ENCODE measurements at places on chromosomes 6 and 20.

DNA sequence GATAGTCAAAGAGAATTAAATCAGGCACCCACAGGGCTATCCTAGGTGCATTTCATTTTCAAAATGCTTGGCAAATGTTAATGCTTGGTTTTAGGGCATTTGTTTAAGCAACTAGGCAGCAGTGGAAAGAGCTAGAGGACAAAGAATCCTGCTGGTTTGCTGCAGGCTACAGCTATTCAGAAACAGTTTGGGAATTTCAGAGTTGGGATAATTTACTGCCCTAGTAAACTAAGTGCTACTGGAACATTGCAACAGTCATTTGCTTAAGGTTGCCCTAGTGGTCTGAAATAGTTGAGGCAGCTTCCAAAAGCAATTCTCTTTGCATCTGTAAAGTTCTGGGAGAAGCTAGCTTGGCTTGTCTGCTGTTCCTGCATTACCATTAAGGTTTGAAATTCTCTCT is 312.7 kb downstream of the LAMA2 start:
- DNase-seq = no peak

DNA sequence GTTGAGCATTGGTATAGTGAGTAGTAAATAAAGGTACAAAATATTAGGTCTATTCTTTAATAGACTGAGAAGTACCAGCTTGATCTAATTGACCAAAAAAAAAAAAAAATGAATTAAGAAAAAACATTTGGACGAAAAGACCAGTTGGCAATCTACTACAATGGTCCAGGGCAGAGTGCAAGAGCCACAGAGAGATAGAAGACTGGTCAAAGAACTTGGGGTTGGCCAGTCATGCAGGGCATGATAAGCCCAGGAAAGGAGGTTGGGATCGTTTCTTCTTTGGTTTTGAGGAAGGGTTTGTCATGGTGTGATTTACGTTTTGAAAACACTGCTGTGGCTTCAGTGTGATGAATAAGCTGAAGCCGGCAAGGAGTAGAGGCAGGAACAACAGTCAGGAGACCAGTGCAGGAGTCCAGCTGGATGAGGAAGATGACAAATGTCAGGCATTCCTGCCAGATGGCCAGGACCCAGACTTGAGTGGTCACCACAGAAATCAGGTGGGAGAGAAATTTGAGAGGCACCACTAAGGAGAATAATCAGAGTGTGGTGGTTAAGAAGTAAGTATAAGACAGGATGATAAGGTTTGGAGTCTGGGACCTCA is 14.0 kb downstream of the SMLR1 start:
- no peak for DNase-seq

GRCh38 chr6:169251822-169252504 is 1.7 kb downstream of the THBS2 start:
- DNase-seq = no peak

GRCh38 chr6:81263531-81264168 is 488.8 kb downstream of the TENT5A start:
- DNase-seq = no peak

DNA sequence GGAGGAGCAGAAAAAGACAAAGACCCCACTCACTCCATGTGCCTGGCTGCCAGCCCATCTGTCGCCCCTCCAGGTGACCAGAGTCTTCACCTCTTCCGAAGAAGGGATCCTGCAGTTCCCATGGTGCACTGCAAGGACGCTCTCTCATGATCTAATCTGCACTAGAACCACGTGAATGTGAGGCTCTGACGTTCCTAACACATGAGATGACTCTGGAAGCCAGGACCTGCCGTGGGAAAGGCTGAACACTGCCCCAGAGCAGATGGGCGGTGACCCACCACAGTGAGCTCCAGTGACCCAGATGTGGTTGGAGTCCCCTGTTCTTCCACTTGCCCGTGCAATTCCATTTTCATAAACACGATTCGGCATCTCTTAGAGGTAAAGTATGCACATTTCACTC is 39.6 kb upstream of the PDE10A start:
- DNase-seq = no peak

DNA sequence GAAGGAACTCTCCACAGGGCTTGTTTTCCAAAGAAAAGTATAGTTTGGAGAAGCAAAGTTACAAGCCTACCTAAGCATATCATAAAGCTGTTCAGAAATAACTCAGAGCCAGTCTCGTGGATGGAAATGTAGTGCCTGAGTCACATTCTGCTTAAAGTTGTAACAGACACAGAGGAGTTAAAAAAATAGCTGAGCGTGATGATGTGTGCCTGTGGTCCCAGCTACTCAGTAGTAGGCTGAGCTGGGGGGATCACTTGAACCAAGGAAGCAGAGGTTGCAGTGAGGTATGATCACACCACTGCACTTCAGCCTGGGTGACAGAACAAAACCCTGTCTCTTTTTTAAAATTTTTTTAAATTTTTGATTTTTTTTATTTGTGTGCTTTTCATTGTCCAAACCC is 6.6 kb downstream of the ALDH5A1 start:
- DNase-seq = no peak

GRCh38 chr6:41728073-41728936 is 7.1 kb downstream of the TFEB start:
- no peak for DNase-seq

DNA sequence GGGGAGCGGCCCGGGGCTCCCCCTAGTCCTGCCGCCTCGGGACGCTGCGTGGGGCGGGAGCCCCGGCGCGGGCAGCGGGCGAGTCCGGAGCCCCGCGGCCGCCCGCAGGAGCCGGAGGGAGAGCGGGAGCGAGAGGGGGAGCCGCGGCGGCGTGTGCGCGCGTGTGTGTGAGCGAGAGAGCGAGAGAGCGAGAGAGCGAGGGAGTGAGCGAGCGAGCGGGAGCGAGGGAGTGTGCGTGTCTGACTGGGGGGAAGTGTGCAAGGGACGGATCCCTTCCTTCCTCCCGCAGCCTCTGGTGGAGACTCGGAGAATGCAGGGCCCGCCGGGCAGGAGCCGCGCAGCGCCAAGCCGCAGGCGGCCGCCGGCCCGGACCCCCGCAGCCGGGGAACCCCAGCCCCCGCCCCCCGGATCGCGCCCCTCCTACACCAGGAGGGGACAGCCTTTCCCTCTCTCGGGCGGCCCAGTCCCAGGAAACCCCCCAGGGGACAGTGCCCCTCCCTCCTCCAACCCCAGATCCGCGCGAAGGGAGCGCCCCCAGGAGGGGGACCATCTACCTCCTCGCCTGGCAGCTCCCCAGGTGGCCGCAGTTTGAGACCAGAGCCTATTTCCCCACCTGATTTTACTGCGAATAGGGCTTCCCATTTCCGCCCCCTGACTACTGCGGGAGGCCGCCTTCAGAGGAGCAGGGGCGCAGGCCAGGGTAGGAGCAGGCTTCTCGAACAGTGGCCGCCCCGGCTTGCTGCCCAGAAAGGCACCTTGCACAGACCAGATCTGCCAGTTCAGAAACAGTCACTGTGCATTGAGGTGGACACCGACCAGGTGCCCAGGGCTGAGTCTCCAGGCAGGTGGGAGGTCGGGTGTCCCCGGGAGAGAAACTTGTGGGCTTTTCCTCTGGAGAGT is at the start of gene CDH22:
Gene CDH22 (minus strand): TSS at position 241 of the 900 bp plus-strand sequence. CDS start 57,204 bp downstream, outside the sequence.
- DNase-seq = peak; percentile 12

- DNase-seq = no peak
These were observed 81.2 kb downstream of the THBS2 start for GRCh38 chr6:169172456-169172855.

DNA sequence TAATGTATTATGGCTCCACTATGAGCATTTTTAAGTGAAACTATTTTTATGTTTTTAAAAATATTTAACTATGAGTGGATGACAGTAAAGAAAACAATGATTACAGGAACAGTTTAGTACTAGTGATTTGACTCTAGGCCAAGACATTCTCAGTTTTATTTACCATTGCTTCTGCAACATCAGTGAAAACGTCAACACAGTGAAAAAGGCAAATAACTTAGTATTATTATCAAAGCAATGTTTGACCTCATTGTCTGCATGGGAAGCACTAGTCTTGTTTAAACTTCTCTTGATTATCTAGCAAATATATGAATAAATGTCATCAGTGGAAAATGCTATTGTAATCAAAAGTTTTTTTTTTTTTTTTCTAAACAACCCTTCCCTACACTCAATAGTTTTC is 165.0 kb downstream of the HTR1B start:
- DNase-seq = no peak

DNA sequence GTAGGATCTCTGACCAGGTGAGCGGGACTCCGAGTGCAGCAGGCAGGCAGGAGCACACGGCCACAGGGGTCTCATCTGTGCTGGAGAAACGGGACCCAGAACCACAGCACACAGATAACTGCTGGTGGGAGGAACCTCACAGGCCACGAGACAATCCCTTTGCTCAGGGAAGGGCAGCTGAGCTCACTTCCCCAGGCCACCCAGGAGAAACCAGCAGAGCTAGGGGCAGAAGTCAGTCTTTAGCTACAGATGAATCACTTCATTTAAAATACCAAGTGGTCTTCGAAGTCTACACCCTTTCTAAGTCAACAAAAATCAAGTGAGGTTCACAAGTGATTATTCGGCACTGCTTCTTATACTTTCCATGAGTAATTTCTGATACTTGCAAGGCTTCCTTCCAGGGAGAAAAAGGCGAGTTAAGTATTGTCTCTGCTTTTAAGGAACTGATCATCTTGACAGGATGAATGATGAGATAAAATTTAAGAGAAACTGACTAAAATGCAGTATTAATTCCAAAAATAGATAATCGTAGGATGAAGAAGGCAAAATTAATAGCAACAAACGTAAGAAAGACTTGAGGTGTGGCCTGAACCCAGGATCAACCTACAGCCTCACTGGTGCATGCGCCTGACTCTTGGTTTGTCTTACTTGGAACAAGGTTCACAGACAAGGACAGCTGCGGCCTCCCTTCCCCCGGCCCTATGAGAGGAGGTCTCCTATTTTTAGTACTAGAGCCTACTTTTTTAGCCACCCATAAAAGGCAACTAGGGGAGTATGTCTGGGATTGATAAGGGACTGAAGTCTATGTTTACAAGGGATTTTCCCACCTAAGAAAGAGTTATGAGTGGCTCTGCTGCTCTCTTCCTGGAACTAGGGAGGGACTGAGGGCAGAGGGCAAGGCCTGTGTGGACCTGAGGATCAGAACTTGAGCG is 233.6 kb downstream of the TTLL2 start:
- no peak for DNase-seq

DNA sequence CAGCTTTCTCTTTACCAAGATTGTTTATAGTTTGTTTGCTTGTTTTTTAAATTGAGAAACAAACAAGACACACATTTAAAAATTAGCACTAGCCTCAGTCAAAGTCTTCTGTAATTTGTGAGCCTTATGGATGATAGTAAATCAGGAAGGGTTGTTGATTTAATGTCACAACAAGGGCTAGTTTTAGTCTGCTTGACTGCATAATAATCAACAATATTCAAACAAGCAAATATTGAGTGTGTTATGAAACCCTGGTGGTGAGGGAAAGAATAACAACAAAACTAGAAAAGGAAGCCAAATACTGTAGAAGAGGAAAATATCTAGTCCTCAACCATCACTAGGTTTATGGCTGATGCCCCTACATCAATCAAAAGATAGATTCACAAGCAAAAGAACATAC is 228.6 kb downstream of the TBC1D7 start:
- no peak for DNase-seq

GRCh38 chr6:88449770-88450169 is 283.6 kb upstream of the CNR1 start:
- peak; percentile 34 for DNase-seq

GRCh38 chr6:153312634-153313033 is 181.6 kb upstream of the RGS17 start:
- DNase-seq = peak; percentile 37

DNA sequence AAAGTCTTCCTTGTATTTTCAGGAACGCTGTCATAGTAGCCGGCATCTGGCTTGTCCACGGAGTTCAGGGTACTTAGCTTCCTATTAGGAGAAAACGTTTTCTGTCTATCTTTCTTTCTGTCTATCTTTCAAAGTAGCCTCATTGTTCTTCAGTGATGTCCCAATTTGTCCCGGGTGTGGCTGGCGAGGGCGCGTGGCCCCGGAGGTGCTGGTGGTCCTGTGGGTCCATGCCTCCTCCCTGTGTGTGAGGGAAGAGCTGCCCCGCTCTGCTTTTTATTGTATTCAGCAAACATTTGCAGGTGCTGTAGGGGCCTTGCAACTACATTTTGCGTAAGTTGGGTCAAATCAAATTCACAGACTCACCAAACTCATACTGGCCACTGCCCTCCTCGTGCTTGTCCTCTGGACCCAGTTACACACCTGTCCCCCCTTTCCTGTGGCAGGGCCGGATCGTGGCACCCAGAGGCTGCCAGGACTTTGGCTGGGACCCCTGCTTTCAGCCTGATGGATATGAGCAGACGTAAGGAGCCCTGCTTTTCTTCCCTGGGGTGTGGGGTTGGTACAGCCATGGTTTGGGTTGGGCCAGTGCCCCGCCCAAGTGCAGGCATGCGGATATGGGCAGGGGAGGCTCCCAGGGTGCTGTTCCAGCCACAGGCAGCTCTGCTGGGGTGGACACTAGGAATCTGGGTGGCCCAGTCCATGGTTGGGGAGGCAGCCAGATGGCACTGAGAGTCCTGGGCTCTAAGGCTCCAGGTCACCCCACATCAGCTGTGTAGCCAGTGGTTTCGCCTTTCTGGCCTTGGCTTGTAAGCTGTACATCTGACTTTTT is 12.3 kb downstream of the ITPA start:
- DNase-seq = no peak

- no peak for DNase-seq
These were observed 49.1 kb upstream of the TMEM30A start for GRCh38 chr6:75333676-75334200.

GRCh38 chr20:31330893-31331292 is 22.5 kb upstream of the DEFB116 start:
- DNase-seq = no peak

DNA sequence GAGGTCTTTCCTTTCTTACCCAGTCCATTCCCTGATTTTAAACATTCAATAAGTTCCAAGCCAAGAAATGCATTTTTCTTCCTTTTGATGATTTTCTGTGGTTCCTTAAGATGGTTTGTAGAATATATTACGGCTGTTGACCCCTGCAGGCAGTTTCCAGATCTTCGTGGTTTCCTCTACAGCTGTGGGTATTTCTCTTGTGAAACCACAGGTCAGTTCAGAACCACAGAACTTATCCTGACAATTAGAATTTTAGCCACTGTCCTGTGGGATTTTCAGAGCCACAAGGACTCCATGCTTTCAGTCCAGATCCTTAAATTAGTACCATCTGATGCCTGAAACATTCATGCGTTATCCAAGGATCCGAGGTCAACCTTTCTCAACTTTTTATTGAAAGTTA is 29.7 kb upstream of the EXOC2 start:
- DNase-seq = no peak
